ENCODE measurements at places on chromosomes 5 and 9. TPM values are rescaled to one million over a fixed set of nuclear protein-coding genes. Genes with fewer than 3 reads are reported as not detected.

The DTWD2 gene
- total RNA-seq = 1.6 TPM

The TIMD4 gene
- 2.2 TPM for total RNA-seq

The FAM81B gene
- total RNA-seq = not detected

The PARP8 gene
- 192 TPM for total RNA-seq

The NIPAL4 gene
- 0.41 TPM for total RNA-seq

The NUTM2G gene
- not detected for total RNA-seq

The SARDH gene
- total RNA-seq = 11.4 TPM

The C7 gene
- not detected for total RNA-seq

The PMPCA gene
- 111 TPM for total RNA-seq

The SLIT3 gene
- total RNA-seq = not detected

The KIF4B gene
- not detected for total RNA-seq

The LHX6 gene
- total RNA-seq = not detected

The CD72 gene
- total RNA-seq = 2.9 TPM

The SLC6A19 gene
- not detected for total RNA-seq

The SLC9A3 gene
- 1.8 TPM for total RNA-seq

The SNX24 gene
- 0.87 TPM for total RNA-seq

The ZNF883 gene
- total RNA-seq = 0.53 TPM

The ANKRD31 gene
- 0.84 TPM for total RNA-seq

Measured in CD8-positive, alpha-beta T cell (primary cell).